ENCODE measurements at places on chromosomes 6 and 20. TPM values are rescaled to one million over a fixed set of nuclear protein-coding genes. Genes with fewer than 3 reads are reported as not detected.

GRCh38 chr6:144955859-144956258, 670.7 kb downstream of the UTRN start:
- DNase-seq, result no peak

GRCh38 chr20:42576167-42576566, 613.5 kb downstream of the PTPRT start:
- no peak for DNase-seq

DNA sequence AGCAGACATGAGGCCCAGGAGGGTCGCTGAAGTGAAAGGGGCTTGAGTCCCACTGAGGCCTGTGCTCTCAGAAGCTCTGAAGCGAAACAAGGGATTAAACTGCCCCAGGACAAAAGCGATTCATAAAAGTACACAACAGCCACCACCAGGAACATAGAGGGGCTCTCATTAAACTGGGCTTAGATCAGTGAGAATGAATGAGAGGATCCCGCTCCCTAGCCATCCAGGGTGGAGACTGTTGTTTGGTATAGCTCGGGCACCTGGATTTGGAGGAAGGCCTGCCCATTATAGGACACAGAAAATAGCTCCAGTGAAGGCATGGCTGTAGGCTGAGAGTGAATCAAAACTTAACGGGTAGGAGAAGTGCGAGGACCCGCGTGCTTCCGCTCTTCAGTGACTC, 91.6 kb upstream of the TAB2 start:
- no peak for DNase-seq

DNA sequence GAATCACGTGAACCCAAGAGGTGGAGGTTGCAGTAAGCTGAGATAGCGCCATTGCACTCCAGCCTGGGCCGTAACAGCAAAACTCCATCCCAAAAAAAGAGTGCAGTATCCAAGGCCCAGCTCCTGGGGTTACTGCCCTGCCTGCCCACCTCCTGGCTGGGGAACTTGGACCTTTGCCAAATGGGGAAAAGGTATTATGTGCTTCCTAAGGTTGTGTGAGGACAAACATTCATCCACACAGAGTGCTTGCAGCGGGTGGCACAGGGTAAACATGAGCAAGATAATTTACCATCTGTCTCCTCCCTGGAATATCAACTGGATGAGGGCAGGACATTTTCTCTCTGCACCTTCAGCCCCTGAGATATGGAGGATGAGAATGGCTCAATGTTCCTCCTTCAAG, 94.9 kb upstream of the POPDC3 start:
- DNase-seq, result no peak

DNA sequence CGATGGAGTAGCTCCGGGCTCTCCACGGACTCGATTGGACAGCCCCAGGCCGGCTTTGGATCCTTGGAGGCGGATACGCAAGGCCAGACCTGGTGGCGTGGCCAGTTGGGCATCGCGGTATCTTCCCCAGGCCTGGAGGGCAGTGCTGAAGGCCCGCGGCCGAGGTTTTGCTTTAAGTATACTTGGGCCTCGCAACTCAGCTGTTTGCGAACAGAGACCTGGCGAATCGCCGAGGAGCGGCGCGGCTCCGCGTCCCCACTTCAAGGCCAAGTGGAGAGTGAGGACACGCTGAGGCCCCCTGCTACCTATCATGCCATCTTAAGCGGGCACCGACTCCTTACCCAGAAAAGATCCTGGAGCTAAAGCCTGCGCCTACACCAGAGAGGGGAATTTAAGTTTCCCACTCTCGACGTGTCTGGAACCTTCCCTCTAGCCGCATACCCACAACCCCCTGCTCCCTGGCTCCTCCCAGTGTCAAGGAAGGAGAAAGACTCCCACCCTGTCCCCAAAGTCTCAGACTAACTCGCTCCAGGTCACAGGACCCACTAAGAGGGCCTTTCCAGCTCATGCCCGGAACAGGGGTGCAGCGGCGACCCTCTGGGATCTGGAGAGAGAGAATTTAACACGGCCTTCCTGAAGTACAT, 4.1 kb downstream of the LINC00237 start:
- DNase-seq, result peak; percentile 24

- no peak for DNase-seq
Observed at GRCh38 chr6:29014729-29015608, 9.9 kb upstream of the ZNF311 start.

DNA sequence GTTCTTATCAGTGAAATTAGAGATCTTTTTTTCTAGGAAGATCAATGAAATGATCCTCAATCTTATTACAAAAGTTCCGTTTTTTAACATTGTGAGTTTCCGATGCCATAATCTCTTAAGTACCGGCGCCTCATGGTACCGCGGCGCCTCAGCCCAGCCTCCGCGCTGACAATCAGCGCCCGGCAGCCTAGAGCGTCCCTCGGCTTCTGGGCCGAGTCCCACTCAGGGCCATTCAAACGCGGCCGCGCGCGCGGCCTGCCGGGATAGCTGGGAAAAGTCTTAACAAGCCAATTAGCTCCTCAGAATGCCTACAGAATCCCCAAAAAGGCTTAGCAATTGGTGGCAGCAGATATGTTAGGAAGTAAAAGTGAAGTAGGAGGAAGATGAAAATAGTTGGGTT, 204.8 kb downstream of the ADGB start:
- no peak for DNase-seq

The HLA-B gene
- 3,668 TPM for total RNA-seq

The RIPOR2 gene
- 260 TPM for total RNA-seq

The RAET1G gene
- not detected for total RNA-seq

The CFAP206 gene
- total RNA-seq, result not detected
